ENCODE measurements at places on chromosomes 7 and 10.

- DNase-seq = no peak
Observed at GRCh38 chr10:4677296-4678021, 148.5 kb upstream of the AKR1E2 start.

DNA sequence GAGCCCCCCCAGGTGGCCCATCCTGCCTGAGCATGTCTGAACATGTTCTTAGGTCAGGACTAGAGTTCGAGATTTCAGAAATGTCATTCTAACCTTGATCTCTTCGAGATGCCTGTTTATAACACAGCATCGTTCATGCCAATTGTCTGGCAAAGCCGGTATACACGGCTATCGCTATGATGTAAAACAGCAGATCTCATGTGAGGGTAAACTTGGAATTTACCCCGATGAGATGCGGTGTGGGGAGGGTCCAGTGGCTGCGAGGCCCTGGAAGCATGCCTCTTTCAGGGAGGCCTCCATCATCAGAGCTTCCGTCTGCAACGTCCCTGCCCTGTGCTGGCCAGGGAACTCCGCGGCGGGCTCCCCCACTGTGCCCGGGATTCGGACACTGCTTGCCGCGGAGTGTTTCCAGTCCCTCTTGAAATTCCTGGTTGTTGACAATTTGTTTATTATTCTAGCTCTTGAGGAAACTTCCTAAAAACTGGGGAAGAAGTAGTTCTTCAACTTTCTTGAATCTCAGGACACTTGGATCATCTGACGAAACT, 168.6 kb upstream of the RHEB start:
- DNase-seq = no peak

- DNase-seq = no peak
Observed at GRCh38 chr10:124315591-124316270, 103.0 kb downstream of the OAT start.

- DNase-seq = no peak
Observed at GRCh38 chr10:49518982-49519578, 19.8 kb downstream of the ERCC6 start.

DNA sequence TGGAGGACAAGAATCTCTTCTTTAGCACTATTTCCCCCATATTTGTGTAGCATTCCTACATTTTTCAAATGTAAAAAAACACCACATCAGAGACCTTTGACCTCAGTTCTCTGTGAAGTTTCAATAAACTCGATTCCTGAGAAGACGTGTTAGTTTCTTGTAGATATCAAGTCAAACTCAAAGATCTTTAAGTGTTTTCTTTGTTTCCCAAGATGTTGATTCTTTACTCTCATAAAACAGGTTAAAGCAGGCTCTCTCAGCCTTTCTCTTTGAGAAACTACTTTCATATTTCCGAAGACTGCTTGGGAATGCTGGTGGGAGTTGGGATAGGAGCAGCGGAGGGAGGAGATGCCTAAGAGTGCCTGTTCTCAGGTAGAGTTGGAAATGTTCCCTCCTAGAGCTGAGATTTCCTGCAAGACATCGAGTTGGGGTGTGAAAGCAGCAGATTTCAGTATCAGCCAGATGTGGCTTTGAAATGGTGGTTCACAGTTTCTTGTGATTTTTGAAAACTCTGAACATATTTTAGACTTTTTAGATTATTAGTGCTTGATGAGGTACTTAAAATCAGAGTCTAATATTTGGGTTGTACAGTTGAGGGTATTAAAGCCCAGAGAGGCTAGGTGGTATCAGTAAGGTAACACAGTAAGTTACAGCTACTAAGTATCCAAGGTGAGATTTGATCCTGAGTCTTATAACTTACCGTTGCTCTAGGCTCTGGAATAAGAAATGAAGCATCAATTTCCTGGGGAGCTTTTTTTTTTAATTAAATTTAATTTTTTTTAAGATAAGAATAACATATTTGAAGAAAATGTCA, 13.9 kb downstream of the ADK start:
- no peak for DNase-seq

DNA sequence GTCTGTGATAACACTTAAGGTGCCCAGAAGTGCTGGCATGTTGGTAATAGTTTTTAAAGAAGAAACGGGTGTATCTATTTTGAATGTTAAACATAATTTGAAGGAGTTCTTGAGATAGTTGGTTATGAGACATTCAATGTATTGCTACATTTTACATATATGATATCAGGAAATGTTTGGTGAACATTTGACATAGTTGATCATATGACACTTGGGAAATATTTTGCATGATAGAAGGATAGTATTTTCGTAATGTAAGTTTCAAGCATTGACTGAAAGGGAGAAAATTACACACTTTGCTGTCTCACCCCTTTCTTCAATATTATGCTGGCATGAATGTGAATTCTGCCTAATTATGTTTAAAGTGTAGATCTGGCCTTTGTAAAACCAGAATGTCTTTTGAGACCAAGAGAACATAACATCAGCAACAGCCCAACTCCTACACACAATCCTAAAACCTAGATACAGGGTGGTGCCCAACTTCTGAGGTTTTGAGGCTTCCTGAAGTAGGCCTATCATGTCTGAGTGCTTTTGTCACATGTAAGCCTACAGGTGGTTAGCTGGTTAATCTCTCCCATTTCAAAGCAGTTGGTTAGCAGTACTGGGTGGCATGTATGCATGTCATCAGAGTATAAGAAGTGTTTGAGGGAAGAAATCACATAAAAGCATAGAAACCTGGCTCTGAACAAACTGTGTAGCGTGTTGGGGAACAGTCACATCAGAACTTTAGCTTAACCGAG, 2.1 kb downstream of the ADD3 start:
- DNase-seq = peak; percentile 10

- no peak for DNase-seq
Observed at GRCh38 chr7:106895246-106895864, 30.3 kb downstream of the PIK3CG start.

DNA sequence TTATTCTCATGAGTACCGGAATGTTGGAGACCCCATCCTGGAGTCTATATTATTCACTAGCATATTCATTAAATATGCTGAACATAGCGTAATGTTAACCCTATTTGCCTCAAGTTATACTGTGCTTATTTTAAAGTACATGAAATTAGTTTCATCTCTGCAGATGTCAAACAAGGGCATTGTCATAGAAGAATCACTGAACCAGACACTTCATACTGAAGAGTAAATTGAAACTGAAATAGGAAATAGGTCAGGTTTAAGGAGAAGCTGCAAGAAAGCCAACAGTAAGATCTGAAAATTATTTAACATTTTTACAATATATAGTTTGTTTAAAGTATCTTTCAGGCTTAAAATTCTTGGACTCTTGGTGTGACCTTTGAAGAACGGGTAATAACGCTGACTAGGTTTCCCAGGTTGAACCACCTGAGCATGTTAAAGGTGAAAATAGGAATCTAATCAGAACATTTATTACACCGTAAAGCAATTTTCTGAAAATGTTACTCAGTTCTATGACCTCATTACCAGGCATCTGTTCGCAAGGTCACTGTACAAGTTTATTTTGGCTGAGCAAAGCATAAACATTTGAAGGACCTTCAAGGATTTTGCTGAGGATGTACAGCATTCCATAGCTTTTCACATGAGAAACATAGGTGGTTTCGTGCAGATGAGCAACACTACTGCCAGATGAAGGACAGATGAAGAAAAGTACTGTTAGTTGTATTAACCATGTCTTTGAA, 82.7 kb downstream of the REEP3 start:
- no peak for DNase-seq

DNA sequence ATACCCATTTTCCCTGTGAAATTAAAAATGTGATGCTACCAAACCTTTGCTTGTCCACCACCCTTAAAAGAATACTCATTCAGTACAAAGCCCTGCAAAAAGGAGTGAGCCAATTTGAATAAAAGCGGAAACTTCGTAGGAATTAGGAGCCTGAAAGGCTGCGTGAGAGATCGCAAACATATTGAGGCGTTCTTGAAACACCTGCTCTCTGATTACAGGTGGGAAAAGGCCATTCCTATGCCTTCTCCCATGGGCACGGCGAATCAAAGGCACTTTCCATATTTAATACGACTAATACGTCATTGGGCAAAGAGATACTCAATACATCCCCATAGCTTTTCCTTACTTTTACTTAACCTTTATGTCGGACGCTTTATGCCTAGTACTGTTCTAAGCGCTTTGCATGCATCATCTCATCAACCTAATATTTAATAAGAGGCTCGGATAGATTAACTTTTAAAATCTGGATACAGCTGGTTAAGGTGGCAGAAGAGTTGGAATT, 30.9 kb upstream of the KMT2E start:
- DNase-seq = no peak

DNA sequence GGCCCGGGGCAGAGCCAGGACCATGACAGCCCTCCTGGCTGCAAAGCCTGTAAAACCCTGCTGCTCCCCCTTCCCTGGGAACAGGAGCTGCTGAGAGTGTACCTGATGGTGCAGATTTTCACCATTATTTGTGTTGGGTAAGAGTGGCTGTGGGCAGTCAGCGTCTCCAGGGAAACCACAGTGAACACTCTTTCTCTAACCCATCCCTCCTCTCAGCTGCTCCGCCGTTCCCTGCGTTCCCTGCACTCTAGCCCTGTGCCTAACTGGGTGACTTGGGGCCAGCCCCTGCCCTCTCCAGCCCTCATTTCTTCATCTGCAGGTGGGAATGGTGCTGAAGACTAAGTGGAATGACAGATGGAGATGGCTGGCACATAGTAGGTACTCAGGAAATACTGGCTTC, 75.9 kb upstream of the PCBD1 start:
- DNase-seq = no peak

DNA sequence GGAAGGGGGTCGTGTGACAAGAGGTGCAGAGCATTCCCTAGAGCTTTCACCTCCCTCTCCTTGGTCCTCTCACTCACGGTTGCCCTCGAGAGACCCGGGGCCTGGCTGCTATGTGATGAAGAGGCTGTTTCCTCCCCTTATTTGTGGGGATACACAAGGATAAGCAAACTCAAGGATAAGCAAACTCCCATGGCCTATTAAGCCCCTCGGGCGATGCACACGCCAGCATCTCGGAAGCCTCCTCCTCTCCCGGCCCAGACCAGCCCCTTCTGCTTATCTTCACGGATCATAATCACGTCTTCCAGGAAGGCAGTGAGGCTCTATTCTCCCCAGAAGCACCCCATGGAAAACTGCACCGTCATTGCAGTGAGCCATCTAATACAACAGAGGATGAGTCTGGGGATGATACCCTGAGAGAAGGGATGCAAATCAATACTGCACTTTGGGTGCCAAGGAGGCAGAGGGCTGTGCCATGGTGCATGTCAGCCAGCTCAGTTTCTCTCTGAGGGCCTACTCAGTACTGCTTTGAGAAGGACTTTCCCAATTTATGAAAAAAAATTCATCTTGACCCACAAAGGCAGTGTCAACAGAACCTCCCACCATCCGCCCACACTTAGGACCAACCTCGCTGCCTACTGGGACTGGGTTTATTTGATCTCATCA, 22.2 kb downstream of the TMEM273 start:
- no peak for DNase-seq

DNA sequence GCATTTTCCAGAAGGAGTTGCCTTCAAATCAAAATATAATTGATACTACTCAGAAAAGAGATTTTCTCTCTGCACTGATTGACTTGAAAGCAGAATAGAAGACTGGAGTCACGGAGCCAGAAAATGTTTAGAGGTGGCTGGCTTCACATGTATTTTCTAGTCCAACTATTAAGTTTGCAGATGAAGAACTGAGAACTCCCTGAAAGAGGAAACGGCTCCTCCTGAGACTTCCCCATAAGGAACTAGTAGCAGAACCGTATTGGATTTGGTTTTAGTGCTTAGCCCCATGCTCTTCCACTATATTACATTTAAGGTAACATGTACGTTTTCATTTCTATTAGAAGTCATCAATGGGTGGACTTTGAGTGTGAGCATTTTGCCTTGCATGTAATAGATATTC, 946.3 kb downstream of the CNTNAP2 start:
- no peak for DNase-seq
